Stimulated activated CD8-positive, alpha-beta memory T cell treated with anti-CD3 and anti-CD28 coated beads, Interleukin-12 subunit alpha, Interleukin-12 subunit beta, amount 100 ng/mL, for 1 hour (primary cell): ENCODE measurements at places on chromosomes 12 and 14.
A peak's percentile ranks its signal among the peaks of the same experiment; 100 is the strongest.

GRCh38 chr14:71733210-71733883 lies 198.9 kb upstream of the RGS6 start:
- DNase-seq = no peak

- no peak for DNase-seq
These were observed 310.7 kb downstream of the AEBP2 start for GRCh38 chr12:19749906-19750574.

DNA sequence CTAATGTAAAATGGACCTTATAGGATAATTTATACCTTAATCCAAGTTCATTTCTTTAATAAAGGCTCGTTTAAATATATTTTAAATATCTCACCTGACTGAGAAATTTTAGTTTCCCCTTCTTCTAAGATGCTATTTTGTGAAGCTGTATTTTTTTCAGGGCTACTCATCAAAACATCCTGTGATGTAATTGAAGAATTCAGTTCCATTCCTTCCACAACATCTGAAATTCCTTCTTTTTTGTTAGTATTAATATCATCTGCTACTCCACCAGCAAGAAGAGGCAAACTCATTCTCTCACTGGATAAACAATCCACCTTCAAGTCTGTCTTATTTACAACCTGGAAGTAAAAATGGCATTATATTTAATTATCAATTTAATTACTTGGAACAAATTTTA lies 22.5 kb downstream of the LGALS3 start:
- DNase-seq = no peak

DNA sequence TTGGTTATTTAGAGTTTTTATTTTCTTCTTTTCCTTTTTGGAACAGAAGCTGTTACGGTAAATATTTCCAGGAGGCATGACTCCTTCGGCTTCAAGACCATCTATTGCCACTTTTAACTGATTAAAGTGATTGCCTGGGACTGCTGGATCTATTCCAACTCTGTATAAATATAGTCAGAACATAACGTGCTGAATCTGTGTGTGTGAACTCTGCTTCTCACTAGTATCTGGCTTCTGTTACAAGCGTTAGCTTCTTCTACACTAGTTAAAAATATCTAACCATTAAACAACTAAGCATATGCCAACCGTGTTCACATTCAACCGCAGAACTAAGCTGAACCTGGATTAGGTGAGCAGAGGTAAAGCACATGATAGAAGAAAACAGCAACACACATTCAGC lies 49.0 kb downstream of the TMTC1 start:
- DNase-seq = no peak

GRCh38 chr14:100067971-100068959 lies 3.0 kb downstream of the EVL start:
- peak; percentile 81 for DNase-seq

GRCh38 chr12:70852416-70853150 lies 68.0 kb downstream of the PTPRR start:
- DNase-seq = no peak
